ENCODE measurements at places on chromosomes 16 and 17. TPM values are rescaled to one million over a fixed set of nuclear protein-coding genes. Genes with fewer than 3 reads are reported as not detected.

- DNase-seq, result no peak
Observed at GRCh38 chr16:31201582-31202413, 762 bp downstream of the PYCARD start.

- DNase-seq, result no peak
Observed at GRCh38 chr16:8950580-8951077, 13.1 kb downstream of the USP7 start.

- peak; percentile 80 for DNase-seq
Observed at GRCh38 chr17:37791447-37792399, 46.9 kb upstream of the HNF1B start.

GRCh38 chr17:79707931-79708891 is 22.5 kb upstream of the ENPP7 start:
- peak; percentile 66 for DNase-seq

- no peak for DNase-seq
Observed at GRCh38 chr16:67608364-67608763, 36.6 kb upstream of the CARMIL2 start.

DNA sequence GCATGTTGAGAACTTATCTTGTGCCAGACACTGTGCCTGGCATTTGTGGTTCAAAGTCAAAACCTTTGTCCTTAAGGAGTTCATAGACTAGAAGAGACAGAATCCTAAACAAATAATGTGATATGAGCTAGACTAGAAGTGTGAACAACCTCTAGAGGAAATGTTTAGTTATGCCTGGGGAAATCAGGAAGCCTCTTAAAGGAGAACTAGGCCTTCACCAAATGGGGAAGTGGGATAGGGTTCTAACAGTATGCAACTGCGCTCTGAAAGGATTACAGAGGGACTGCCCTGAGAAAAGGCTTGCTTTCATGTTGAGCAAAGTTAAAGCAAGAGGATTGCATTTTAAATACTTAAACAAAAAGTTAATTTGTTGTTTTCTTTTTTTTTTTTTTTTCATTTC is 4.9 kb downstream of the RUNDC1 start:
- DNase-seq, result no peak

GRCh38 chr17:72122765-72123529 is 2.1 kb downstream of the SOX9 start:
- DNase-seq, result no peak

The METRN gene
- polyA plus RNA-seq, result 81.0 TPM

All from A549 (cell line).